ENCODE measurements at places on chromosomes 12 and 14.

DNA sequence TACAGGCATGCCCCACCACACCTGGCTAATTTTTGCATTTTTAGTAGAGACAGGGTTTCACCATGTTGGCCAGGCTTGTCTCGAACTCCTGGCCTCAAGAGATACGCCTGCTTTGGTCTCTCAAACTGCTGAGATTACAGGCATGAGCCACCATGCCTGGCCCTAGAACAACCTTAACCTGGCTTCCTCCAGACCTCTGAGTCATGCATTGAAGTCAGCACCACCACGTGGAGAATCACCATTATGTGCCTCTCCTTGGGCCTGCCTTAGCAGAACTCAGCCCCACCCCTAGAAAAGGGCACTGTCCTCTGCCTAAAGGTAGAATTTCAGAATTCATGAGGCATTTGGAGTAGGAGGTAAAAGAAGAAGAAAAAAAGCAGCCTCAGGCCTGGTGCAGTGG is 49.0 kb downstream of the LIMA1 start:
- DNase-seq: no peak

GRCh38 chr14:30521899-30522736 is 36.8 kb upstream of the G2E3 start:
- DNase-seq: peak; percentile 44

- DNase-seq: no peak
Measured at GRCh38 chr12:6535960-6536847, 1.9 kb downstream of the GAPDH start.

- no peak for DNase-seq
Measured at GRCh38 chr14:91872011-91872501, 4.7 kb upstream of the TC2N start.

GRCh38 chr12:68007466-68007865 is 18.2 kb downstream of the IFNG-AS1 start:
- DNase-seq: peak; percentile 71

DNA sequence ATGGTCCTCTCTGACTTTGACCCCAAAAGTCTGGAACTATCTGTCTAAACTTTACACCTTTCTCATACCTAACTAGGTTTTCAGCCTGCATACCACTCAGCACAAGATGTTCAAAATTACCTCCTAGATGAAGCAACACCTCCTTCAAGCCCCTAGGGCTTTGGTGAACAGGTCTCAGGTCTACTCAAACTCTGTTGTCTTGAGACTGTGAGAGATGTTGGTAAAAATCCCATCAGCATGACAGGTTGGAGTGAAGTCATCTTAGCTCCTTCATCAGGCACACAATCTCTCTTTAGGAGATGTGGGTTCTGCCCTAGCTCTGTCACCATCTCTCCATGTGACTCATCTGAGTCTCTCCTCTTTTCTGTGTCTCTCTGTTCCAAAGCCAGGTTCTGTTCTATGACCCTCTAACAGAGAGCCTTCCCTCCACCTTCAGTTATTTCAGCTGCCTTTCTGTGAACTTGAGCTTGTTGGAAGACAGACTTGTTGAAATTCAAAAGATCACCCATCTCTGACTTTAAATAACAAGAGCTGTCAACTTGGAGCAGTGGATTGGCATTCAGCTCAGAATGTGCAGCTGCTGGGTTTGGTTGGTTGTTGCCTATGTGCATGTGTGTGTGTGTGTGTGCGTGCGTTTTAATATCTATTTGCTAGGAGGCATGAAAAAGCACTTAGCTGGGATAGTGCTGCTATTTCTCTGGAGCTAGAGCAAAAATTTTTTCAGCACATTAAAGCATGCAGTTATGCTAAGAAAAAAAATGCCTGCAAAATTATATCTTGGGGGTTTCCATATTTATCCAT is 130.7 kb downstream of the CRACR2A start:
- no peak for DNase-seq

GRCh38 chr12:74890237-74890599 is 319.4 kb downstream of the KCNC2 start:
- DNase-seq: peak; percentile 85

- DNase-seq: no peak
Measured at GRCh38 chr12:86228656-86229055, 27.5 kb downstream of the MGAT4C start.

DNA sequence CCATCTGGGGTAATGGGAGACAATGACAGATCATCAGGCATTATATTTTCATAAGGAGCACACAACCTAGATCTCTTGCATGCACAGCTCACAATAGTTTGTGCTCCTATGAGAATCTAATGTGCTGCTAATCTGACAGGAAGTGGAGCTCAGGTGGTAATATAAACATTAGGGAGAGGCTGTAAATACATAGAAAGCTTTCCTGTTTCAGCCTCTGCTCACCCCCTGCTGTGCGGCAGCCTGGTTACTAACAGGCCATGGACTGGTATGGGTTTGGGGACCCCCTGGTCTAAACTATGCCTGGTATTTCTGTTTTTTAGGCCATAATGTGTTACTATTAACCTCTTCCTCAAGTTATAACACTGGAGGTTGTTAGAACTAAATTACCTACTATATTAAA is 1373.7 kb downstream of the LRFN5 start:
- peak; percentile 37 for DNase-seq

- no peak for DNase-seq
Measured at GRCh38 chr14:77478796-77479195, 19.8 kb downstream of the ISM2 start.

GRCh38 chr14:78152201-78153063 is 17.7 kb upstream of the NRXN3 start:
- no peak for DNase-seq

DNA sequence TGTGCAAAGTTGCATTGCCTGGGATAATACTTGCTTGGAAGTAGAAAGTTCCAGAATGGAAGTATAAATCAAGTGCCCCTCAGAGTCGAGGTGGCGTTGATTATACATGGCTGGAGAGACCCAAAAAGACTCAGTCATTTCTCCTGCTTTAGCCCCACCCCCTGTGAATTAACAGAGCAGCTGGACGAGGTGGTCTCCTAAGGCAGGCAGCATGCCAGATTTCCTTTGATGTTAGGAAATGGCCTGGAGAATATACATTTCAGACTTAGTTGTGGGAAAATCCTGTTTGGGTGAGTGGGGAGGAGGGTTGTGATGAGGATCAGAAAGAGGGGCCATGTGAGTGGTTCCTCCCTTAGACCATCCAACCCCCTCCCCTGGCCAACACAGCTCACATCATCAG is 406.1 kb upstream of the TMPO start:
- no peak for DNase-seq

DNA sequence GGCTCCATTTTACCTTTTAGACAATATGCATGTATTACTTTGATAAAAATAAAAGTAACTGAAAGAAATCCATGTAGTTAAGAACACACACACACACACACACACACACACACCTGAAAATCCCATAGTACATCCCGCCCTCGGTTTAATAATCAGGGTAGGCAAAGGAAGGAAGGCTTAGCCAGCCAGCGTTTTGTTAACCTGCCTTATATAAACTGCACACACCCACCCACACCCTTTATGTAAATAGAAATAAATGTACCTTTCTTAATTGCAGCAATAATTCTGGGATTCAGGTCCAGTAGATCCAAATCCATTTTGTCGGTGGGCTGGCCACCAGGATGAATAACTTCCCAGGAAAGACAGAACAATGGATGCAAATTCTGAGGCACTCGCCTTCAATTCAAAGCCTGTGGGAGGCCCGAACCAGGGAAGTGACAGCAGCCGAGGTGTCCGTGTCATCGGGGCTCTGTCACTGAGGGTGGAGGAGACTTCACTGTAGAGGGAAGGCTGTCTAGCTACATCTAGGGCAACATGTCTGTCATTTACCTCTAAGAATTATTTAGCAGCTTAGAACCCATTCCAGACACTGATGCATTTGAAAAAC is 4.4 kb downstream of the XRCC3 start:
- no peak for DNase-seq

DNA sequence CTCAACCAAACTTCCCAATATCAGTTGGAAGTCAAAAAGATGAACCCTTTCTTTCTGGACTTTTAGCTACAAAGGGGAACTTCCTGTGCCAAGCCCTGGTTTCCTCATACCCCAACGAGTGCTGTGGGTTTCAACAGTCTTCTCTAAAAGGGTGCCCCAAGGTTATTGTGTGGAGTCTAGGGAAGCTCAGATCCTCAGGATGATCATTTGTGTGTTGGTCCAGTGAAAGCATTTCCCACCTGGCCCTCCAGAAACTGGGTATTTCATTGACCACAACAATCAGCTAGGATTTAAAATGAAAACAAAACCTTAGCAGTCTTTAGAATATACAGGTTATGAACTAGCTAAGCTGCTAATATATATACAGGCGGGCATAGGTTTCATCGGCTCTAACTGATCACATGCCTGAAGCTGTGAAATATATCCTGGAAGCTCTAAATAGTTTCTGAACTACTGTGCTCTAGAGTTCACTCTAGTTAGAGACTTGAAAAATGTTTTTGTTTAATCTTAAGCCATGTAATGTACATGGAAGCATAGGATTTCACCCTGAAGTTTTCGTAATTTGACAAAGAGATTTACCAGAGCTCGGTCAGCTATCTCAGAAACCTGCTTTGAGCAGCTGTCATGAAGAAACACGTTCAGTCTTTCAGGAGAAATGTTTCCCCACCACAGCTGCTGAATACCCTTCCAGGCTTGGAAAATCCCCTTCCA is 29.6 kb downstream of the P2RX4 start:
- DNase-seq: no peak

DNA sequence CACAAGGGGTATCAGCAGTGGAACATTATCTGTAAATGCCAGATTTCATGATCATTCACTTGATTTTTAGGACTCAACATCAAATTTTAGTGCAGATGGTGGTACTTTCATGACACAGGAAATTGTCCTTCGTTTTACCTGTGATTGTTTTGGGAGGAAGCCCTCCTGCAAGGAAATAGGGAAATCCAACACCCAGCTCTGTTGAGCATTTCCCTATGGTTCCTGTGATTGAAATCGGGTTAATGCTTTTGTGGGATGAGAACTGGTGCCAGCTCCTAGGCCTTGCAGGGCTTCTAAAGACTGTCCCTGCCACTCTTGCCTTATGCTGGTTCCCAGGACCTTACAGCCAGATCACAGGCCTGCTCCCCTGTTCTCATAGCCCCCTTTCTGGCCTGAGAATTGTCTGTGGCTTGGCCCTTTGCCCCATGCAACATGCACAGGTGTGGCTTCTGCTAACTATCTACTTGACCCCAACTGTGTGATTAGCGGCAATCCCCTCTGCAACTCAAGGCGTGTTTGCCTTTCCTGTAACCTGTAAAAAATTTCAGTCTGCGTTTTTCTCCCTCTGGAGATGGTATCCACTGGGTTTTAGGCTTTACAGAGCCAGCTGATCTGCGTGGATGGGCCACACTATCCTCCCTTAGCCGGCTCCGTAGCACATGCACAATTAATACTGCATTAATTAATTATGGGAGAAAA is 112.5 kb downstream of the ETV6 start:
- DNase-seq: no peak

GRCh38 chr14:53514197-53514596 is 361.1 kb upstream of the DDHD1 start:
- no peak for DNase-seq

DNA sequence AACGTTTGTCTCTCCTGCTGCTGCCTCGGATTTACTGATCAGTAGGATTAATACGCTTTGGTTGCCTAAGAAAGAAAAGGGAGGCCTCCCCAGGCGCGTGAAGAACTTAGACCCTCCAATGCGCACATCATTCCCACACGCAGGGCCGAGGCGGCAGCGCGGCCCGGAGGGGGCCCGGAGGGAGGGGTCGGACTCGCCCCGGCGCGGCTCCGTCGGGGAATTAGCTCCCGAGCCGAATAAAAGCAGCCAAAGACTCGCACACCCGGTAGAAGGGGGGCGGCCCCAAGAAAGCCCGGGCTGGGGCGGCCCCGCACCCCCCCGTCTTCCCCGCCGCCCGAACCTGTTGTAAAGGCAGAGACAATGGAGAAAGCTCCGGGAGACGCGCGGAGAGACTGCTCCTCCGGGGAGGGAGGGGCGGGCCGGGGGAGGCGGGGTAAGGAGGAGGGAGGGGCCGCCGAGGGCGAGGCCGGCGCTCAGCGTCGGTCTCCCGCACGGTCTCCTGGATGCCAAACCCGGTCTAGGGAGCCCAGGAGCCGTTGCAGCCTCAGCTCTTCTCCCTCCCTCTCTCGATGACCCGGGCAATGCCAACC is at the start of gene NELL2:
TSS of gene NELL2 (minus strand) at position 362 of the 590 bp plus-strand sequence. CDS start 446 bp downstream, outside the sequence.
- peak; percentile 18 for DNase-seq

- no peak for DNase-seq
Measured at GRCh38 chr14:87952307-87953094, 40.5 kb downstream of the GALC start.

GRCh38 chr12:6966351-6966750 is 4.1 kb downstream of the PHB2 start:
- no peak for DNase-seq

- DNase-seq: peak; percentile 60
Measured at GRCh38 chr14:91177073-91178034, 63.5 kb downstream of the DGLUCY start.

DNA sequence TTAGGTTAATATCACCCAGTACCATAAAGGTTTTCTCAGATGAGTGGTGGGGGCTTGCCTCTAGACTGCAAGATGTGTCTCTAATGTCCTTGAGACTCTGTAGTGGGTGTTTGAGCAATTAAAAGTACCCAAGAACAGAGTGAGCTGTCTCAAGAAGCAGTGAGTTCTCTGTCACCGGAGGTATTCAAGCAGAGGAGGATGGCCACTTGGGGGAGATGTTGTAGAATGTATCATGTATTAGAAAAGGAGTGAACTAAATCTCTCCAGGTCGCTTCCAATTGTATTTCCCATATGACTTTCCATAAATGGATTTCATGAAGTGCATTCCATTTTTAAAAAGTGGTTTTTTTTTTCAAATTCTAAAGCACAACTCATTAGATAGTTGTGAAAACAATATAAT is 35.0 kb downstream of the SLC17A8 start:
- no peak for DNase-seq

DNA sequence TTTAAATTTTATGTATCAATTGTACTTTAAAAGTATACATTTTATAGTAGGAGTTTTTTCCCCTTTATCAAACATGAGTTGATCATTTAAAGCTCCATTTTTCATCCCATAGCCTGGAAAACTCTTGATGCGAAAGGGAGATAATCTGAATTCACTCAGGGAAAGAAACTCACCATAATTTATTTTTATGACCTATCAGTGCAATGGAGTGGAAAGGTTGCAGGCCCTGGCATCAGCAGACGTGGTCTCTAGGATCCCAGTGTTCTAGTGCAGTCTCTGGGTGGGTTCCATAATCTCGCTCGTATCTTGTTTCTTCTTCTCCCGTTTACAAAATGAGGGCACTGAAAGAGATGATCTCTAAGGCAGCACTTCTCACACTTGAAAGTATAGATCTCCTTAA is 85.0 kb downstream of the PTGER2 start:
- DNase-seq: no peak

- DNase-seq: peak; percentile 75
Measured at GRCh38 chr12:48788854-48789775, at the start of gene ADCY6. Gene ADCY6, minus strand, starts transcription at chr12:48789089. Its CDS starts 5,655 bp downstream, at chr12:48783434.

- peak; percentile 6 for DNase-seq
Measured at GRCh38 chr14:34275078-34275477, 187.0 kb downstream of the SPTSSA start.

- peak; percentile 85 for DNase-seq
Measured at GRCh38 chr14:74852922-74853530, 22.9 kb downstream of the PROX2 start.

- no peak for DNase-seq
Measured at GRCh38 chr14:27267876-27268275, 670.0 kb upstream of the NOVA1 start.

GRCh38 chr12:125203145-125203765 is 138.0 kb downstream of the AACS start:
- no peak for DNase-seq

- DNase-seq: no peak
Measured at GRCh38 chr12:3038926-3039510, 38.2 kb upstream of the TSPAN9 start.

- peak; percentile 84 for DNase-seq
Measured at GRCh38 chr14:92553438-92553837, 39.9 kb downstream of the RIN3 start.

- DNase-seq: peak; percentile 32
Measured at GRCh38 chr14:93980456-93981201, 4.3 kb upstream of the ASB2 start.
